ENCODE measurements at places on chromosomes 4 and X. TPM values are rescaled to one million over a fixed set of nuclear protein-coding genes. Genes with fewer than 3 reads are reported as not detected.

DNA sequence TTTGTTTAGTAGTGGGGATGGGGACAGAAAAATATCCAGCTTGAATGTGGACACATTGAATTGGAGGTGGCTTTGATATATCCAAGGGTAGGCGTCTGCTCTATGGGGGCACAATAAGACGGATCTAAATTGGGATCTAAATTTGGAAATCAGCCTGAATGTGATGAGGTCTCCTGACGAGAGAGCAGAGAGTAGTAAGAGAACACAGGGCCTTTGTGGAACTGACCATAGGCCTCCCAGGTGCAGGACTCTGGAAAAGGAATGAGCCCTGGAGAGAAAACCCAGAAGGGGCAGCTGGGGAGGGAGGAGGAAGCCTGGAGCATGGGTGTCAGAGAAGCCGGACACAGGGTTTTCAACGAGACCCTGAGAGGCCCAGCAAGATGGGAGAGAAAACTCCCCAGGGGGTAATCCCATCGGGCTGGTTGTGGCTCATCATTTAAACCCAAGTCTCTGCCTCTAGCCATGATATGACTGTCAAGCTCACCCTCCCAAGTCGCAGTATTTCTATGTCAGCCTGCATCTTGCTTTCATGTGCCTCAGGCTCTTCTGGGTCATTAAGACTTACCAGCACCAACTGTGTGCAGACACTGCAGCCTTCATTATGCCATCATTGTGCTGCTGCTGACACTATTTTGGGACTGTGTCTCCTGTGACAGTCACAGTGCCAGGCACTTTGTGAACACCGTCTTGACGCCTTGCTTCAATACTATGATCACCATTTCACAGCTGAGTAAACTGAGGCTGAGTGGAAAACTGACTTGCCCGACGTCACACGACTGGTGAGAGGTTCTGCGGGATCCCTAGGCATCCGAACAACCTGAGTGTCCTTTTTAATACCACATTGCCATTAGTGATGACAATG is 57.1 kb downstream of the ANAPC4 start:
- no peak for DNase-seq

DNA sequence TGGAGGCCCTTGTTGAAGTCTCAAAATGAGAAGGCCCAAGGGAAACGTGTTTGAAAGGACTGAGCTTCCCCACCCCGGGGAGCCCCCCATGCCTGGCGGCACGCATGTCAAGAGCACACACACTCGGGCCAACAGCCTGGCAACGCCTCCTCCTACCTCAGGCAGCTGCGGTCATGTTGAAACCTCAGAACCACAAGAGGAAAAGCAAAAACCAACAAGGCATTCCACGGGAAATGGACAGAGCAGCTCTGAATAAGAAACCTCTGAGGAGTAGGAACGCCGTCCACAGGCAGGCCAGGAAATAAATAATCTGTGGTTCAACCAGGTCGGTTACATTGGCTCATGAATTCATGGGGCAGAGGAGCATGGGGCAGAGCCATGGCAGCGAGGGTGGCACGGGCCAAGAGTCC is 95.7 kb upstream of the AFAP1 start:
- DNase-seq: no peak

DNA sequence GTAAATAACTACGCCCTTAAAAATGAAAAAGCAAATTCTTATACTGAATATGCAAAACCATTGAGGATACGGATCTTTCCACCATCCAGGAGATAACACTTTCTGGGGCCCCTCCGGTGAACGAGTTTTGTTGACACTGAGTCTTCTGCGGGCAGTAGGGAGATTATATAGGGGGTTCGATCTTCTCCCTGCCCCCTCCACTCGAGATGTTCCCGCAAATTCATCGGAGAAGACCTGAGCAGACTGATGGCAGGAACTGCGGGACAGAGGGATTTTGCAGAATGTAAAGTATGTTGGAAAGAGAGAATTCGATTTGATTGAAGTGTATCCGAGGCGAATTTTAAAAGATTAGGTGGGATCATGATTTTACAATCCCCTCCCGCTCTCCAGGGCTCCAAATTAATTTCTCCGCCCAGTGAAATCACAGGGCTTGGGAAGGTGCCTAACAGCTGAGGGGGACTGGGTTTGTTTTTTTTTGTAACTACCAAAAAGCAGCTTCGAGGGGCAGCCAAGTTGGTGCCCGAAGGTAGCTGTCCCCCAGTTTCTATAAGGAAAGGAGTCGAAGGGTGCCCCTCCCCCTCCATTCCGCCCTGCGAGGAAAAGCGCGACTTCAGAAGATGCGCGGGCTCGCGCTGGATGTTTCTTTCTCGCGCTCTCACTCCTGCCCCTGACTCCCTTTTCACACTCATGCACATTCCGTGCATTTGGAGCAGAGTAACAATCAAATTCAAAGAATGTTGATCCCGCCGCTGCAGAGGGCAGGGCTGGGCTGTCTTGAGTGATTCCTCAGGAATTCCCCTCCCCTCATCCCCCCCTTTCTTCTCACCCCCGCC is 1.2 kb downstream of the TMEM255A start:
- no peak for DNase-seq

- no peak for DNase-seq
These were observed 131.8 kb upstream of the VCX start for GRCh38 chrX:7711167-7711566.

GRCh38 chr4:158346576-158346975 is 136.3 kb downstream of the TMEM144 start:
- no peak for DNase-seq

DNA sequence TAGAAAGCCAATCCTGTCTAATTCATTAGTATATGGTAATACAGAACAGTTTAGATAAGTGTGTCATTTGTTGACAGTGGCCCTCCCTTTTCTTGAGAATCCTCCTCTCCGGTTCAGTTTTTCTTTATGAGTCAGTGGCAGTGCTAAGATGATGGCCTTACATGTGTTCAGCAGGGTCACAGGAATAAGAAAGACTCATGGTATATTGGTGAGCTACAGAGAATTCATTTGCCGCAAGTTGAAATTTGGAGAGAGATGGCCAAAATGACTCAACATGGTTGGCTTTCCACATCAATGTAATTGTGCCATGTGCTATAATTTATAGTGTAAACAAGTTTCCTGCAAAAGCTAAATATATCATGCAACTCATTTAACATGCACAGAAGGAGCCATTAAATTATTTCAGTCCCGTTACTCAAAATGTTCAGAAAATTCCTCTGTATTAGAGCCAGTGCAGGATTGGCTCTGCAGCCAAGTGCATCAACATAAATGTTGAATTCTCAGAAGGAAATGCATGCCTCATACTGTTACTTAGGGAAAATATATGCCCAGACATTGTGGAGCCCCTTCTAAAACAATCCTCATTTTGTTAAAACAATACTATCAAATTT is 374.3 kb downstream of the AFF2 start:
- no peak for DNase-seq

DNA sequence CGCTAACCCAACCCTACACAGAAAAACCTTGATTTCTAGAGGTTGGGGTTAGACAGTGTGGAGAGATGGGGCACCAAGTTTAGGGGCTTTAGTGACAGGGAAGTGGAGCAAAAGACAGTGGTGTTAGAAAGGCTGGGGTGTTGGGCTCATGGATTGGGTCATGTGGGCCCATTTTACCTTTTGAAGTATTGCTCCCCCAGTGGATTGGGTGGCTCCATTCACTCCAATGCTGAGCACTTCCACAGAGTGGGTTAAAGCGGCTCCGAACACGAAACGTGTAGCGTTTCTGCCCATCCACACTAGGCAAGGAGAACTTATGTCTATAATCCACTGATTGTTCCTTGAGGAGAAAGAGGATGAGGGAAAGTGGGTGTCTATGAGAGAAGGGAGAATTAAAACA is 2.3 kb downstream of the IL2RG start:
- DNase-seq: no peak

DNA sequence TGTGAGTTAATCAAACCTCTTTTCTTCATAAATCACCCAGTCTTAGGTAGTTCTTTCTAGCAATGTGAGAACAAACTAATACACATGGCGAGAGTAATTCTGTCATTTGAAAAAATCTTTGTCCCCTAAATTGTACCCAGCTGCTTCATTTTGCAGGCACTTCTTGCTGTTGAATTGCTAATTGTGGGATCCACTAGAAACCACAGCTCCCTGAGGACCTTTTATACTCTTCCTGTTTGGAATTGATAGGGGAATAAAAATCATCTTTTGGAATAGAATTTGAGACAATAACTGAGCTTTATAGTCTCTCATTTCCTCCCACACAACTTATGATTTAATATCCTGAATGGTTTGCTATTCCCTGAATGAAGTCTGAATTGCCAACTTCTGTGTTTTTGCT is 170.2 kb downstream of the PACRGL start:
- DNase-seq: no peak

GRCh38 chr4:158459085-158459820 is 62.4 kb upstream of the RXFP1 start:
- DNase-seq: no peak

- no peak for DNase-seq
These were observed 1.4 kb downstream of the DDX3X start for GRCh38 chrX:41335198-41335957.

GRCh38 chr4:95506264-95506663 is 42.5 kb downstream of the UNC5C start:
- DNase-seq: no peak

GRCh38 chr4:124484008-124484407 is 228.5 kb downstream of the ANKRD50 start:
- DNase-seq: no peak

DNA sequence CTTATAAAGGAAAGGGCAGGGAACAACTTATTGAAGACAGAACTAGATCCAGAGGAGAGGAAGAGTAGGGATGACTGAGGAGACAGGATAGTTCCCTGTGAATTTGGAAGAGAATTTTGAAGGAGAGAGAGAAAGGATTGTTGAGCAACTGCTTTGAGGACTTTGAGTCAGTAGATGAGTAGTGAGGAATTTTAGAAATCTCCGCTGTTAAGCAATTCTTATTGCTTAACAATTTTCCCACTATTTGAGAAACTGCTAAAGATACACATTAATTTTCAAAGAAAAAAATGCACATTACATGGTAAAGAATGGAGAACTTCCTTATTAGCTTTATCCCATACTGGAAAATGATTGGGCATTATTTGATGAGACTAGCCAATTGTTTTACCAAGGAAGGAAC is 116.3 kb upstream of the NRK start:
- no peak for DNase-seq

DNA sequence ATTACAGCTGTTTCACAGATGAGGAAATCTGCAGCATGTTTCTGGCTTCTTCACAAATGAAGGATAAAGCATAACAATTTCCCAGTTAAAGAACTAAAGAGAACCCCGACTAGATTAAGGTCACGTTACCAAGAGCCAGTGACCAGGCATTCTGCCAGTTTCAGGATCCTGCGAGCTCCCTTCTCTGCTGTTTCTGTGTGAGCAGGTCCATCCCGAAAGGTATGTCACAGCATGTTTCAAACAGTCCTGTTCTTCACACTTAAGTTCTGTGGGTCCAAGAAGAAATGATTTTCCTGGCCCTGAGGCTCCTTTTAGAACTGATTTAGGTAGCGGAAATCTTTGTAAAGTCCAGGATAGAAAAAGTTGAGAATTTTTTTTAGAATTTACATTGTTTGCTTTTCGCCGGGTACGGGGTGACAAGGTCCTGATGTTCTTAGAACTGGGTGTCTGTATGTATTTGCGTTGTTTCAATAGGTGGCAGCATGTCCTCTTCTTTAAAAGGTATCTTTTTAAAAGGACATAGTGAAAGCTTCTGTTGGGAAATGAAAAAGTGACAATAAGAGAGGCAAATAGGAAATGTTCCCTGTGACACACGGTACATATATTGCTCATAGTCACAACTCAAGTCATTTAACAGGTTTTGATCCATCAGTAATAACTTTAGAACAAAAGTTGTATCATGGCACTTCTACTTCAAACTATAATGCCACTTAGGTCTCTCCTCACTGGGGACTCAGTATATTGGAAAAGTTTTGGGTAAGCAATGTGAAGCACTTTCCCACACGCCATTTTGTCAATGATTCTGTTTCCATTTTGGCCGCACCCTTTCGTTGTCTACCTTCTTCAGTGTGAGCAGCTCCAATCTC is 18.4 kb downstream of the IL21 start:
- no peak for DNase-seq

- DNase-seq: no peak
These were observed 43.1 kb downstream of the ZGRF1 start for GRCh38 chr4:112593438-112594133.

DNA sequence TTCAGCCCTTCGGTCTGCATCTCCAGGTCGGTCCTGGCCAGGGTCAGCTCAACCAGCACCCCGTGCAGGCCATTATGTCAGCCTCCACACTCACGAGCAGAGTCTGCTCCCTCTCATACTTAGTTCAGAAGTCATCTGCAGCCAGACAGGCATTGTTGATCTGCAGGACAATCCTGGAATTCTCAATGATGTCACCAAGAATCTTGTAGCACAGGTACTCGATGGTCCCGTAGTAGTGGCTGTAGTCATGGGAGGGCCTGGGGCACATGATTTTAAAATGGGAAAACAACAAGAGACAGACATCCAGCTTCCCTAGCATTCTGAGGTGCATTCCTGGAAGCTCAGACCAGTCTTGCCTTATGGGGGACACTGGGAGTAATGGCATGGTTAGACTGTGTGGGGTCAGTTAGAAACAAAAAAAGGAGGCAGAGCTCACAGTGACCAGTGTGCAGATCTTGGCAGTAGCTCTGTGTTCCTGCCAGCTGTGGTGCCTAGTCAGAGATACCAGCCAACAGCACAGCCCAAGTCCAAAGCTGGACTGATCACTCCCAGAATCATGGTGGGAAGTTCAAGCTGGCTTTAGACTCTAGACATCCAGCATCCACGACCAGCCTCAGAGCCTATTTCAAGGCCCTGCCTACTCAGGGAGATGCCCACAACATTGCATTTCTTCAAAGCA is 31.9 kb downstream of the LRIT3 start:
- peak; percentile 18 for DNase-seq

The MBNL3 gene
- 14.0 TPM for total RNA-seq

The CENPVL2 gene
- total RNA-seq: not detected

The SLC10A4 gene
- not detected for total RNA-seq

The ZNF630 gene
- total RNA-seq: 2.9 TPM
